ENCODE measurements at places on chromosomes 6 and 20. TPM values are rescaled to one million over a fixed set of nuclear protein-coding genes. Genes with fewer than 3 reads are reported as not detected.
A peak's percentile ranks its signal among the peaks of the same experiment; 100 is the strongest.

- no peak for DNase-seq
Observed at GRCh38 chr20:22575087-22575721, 9.2 kb downstream of the FOXA2 start.

DNA sequence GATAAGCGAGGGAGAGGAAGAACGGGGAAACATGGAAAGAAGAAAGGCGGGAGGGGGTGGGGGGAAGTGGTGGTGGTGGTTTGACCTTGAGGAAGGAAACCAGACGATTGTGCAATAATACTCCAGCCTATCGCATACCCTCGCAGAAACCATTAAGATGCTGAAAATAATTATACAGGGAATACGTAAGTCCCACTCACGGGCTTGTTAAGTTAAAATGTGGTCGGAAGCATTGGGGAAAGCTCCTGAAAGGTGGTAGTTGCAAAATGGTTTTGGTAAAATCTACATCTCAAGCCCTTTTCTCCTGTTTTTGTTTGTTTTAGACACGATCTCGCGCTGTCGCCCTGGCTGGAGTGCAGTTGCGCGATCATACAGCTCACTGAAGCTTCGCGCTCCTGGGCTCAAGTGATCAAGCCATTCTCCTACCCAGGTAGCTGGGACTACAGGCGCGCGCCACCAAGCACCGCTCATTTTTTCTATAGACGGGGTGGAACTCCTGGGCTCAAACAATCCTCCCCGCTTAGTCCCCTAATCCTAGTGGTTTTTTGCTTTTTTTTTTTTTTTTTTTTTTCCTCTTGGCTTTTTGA is 128.9 kb upstream of the ZNF184 start:
- no peak for DNase-seq

DNA sequence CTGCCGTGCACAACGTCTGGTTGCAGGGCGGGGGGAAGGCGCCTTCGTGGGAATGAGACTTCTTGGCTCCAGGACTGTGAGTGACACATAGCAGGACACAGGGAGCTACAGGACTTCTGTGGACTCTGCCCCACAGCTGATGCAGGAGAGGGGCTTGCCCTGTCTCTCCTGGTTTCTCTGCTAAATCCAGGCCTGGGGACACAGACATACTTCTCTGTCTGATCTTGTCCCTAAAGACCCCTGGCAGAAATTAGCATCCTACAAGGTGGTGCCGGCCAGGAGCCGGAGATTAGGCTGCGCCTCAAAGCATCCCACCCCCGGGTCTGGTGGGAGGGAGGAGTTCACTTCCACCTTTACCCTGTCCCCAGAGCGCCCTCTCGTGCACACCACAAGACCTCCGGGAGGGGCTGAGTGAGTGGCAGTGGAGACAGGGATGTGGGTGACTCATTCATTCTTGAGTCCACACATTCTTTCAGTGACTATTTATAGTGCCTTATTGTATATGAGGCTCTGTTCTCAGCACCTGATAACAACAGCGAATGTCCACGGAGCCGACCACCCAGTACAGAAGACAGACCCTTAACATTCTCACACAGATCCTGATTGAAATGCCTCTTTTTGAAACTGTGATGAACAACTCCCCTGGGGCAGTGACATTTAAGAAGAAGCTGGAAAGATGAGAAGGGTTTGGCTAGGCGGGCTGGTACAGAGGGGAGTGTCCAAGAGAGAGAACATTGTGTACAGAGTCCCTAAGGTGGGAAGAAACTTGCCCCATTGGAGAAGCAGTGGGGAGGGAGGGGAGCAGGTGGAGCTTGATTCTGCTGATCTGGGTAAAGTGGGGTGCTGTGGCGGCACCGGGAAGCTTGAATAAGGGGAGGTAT is 39.0 kb downstream of the GMPR start:
- DNase-seq = peak; percentile 84

DNA sequence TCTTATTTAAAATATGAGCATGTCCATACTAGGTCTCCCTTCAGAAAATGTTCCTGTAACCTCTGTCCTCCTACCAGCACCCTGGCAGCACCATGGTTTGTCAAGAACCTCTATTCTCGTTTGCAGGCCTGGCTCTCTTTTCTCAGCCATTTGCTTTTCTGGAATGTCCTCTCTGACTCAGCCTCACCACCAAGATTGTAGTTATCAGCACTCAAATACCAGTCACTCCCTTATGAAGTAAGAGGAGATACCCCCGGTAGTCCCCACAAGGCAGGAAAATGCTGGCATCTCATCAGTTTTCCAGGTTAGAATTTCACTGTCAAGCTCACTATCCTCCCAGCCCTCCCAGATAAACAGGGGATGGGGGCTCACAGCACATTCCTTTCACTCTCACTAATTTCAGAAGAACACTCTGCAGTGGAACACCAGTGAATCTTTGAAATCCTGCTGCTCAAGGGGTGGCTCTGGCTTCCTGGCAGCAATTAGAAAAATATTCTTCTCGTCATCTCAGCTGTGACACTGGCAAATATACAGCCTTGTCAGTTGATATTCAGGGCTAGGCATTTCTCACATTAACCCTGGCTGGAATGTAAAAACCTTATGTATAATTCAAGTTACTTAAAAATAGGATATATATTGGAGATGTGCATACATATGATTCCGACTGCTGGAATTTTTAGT is 129.2 kb downstream of the TBX18 start:
- DNase-seq = peak; percentile 36

DNA sequence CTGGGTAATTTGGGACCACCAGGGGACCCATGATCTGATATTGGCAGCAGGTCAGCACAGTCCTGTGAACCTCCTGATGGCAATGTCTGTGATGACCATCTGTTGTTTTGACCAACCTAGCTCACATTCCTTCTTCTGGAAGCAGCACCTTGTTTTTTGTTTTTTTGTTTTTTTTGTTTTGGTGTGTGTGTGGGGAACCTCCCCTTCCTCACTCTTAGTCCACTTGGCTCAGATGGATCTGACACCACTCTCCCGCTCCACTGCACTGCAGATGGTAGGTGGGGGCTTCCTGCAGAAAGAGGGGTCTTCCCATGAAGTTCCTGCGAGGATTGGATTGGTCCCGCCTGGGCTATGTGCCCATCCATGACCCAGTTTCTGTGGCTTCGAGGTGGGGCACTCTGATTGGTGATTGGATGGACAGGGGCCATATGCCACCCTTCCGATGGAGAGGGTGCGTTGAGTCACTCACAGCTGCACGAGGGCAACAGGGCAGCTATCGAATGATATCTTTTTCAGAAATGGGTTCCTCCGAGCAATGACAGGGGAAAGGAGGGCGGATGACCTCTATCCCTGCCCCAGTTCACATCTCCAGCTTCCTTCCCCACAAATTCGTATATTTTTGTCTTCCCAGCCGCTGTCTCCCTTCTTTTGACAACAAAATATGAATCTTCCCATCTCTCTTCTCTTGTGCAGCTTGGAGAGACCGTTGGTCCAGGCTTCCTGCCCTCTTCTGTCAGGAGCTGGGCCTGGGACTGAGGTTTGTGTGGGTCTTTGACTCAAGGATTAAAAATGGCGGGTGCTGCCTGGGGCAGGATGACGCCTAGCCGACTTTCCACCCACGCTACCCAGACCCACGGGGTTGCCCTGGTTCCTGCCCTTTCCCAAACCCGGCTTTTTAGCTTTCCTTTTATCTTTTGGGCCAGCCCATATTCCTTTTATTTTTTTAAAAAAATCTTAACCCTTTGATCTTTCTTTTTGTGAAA is 132.1 kb upstream of the KCNG1 start:
- no peak for DNase-seq

The MMP24 gene
- total RNA-seq = 0.17 TPM
